ENCODE measurements at places on chromosomes 13 and 19.

DNA sequence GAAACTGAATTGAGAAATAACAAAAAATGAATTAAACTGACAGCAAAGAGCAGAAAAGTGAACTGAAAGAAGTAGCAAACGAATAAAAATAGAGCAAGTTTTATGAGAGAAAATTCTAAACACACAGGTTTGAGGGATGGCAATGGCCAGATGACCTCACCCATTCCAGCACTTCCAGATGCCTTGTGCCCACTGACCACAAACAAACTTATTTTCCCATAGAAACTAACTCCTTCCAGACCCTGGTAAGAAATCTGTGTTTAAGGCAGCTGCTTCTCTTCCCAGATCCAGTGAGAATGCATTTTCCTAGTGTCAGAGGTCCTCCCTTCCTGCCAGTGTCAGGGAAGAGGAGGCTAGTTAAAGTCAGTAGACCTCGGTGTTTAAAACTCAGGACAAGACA, 51.7 kb downstream of the RXFP2 start:
- no peak for DNase-seq

DNA sequence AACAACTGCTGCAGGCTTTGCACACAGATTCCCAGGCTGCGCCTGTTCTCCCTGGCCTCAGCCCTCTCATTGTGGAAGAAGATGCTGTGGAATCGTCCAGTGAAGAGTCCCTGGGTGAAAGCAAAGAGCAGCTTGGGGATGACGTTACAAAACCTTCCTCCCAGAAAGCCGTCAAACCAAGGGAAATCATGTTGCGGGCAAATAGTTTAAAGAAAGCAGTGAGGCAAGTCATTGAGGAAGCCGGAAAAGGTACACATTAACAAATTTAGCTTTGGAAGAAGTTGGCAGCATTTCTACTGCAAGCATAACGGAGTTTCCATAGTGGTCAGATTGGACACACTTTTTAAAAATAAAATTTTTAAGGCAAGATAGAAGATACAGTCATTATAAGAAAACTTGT, 82.9 kb upstream of the AKAP11 start:
- no peak for DNase-seq

DNA sequence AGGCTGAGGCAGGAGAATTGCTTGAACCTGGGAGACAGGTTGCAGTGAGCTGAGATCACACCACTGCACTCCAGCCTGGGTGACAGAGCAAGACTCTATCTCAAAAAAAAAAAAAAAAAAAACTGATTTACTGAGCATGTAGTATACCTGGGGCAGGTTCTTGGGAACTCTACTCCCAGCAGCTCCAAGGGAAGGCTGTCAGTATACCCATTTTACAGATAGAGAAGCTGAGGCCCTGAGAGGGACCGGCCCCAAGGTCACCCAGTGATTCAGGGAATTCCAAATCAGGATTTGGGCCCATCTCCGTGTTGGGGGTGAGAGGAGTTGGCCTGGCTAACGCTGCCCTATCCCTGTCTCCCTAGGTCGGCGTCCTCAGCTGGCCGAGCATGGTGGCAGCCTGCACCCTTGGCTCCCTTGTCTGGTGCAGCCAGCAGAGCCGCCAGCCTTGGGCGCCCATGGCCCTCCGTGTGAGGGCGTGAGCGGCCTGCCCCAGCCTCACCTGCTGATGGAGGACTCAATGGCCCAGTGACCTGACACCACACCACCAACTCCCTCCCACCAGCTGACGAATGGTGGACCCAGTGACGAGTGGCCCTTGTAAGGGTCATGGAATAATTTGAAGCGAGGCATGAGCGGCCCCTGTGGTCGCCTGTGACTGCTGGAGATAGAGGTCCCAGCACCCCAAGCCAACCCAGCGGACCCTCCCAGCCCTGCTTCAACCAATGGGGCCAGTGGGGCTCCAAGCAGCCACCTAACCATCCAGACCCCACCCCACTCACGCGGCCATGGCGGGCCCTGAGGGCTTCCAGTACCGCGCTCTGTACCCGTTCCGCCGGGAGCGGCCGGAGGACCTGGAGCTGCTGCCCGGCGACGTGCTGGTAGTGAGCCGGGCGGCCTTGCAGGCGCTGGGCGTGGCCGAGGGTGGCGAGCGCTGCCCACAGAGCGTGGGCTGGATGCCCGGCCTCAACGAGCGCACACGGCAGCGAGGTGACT, 2.4 kb downstream of the PIK3R2 start:
- DNase-seq = no peak

- DNase-seq = no peak
These were observed 85.3 kb downstream of the COG6 start for GRCh38 chr13:39740761-39741160.

DNA sequence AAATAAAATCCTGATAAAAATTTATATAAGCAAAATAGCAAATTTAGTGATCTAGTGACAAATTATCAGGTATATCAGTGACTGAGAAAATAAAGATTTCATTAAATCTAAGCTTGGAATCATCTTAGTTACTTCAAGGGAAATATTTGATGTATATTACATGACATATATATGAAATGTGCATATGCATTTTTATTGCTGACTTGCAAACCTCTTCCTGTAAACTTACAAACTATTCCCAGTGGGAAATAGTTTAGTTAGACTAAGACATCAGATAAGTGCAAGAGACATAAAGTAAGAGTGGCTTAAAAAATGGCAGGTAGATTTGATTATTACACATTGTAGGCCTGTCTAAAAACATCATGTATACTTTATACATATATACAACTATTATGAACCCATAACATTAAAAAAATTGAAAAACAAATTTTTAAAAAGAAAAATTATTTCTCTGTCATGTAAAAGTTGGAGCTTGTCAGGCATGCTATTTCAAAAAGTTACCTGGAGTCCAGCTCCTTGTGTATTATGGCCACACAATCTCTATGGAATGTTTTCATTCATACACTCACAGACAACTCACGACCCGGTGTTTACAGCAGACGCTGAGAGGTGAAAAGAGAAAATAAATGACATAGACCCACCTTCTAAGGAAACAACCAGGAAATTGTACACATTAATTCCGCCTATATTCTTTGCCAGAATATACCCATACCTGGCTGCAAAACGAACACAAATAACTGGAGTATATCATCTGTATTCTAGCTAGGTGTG, 724.5 kb downstream of the SLITRK6 start:
- no peak for DNase-seq

- DNase-seq = no peak
These were observed 7.9 kb downstream of the MLLT1 start for GRCh38 chr19:6271721-6272410.

GRCh38 chr19:16030964-16031871, 45.1 kb upstream of the TPM4 start:
- no peak for DNase-seq
